ACHN (cell line): ENCODE measurements at places on chromosomes 7 and 10.

DNA sequence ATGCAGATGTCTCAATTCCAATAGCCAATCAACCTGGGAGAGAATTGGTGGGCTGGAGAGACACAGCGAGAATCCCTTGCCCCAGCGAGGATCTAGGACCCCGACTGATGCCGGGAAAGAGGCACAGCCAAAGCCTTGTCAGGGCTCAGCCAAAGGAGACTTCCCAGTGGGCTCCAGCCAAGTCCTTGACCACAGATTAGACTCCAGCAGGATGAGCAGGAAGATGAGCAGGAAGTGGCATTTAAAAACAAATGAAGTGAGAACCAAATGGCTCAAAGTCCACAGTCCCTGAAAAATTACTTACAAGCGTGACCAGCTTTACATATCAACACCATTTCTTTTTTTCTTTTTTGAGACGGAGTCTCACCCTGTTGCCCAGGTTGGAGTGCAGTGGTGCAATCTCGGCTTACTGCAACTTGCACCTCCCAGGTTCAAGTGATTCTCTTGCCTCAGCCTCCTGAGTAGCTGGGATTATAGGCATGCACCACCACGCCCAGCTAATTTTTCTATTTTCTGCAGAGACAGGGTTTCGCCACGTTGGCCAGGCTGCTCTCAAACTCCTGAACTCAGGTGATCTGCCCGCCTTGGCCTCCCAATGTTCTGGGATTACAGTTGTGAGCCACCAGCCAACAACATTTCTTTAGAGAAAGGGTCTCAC is 40.2 kb downstream of the CTBP2 start:
- DNase-seq = peak; percentile 26

- no peak for DNase-seq
Observed at GRCh38 chr7:158377800-158378623, 209.6 kb downstream of the PTPRN2 start.

GRCh38 chr10:132481690-132482089 is 55.9 kb upstream of the INPP5A start:
- DNase-seq = no peak

DNA sequence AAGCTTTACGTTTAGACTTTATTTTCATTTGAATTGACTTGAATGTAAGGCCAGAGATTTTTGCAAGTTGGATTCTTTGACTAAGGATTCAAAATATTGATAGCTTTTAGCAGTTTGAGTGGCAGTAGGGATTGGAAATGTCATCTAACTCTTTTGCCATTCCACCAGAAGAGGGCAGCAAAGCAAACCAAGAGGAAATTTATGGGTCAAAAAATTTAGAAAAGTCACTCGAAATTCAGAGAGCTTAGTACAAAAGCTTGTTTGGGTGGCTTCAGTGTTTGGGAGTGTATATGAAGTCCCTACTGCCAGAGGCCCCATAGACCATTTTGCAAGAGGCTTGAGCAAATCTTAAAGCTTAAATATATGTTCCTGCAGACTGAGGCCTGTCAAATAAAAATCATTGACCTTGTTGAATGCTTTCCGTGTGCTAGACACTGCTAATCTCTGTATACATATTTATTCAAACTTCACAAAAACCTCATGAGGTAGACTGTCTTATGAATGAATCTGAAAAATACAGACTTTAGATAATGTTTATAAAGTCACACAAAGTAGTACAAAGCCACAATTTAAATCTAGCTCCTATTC is 44.6 kb upstream of the RSBN1L start:
- peak; percentile 58 for DNase-seq

DNA sequence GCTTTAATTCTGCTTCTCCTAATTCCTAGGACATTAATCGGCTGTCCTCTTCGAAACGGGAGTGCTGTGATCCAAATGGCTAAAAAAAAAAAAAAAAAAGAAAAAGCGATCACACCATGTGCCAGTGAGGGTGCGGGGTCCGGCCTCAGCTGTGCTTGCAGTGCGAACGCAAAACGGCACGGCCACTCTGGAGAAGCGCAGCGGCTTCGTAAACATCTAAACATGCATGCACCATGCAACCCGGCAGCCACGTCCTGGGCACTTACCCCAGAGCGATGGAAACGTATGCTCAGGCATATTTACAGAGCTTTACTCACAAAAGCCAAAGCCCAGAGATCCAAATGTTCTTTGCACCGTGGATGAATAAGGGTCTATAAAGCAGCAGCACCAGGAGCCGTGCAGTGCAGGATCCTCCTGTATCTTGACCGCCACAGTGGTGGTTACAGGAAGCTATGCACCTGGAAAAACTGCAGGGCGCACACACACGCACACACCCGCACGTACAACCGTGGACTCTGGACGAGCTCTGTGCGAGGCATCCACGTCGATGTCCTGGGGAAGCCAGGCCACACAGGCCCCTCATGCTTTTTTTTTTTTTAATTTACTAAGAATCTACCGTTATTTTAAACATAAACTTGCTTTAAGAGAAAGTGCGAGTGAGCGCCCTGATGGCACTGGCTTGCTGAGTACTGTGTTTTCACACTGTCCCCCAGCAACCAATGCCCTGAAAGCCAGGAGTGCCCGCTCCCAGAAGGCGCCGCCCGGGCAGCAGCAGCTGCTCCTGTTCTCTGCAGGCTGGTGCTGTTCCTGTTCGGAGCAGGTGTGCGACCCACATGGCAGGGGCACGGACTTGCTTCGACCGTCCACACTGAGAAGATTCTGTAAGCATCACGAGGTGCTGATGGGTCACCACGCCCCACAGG is 25.0 kb downstream of the GPER1 start:
- no peak for DNase-seq

DNA sequence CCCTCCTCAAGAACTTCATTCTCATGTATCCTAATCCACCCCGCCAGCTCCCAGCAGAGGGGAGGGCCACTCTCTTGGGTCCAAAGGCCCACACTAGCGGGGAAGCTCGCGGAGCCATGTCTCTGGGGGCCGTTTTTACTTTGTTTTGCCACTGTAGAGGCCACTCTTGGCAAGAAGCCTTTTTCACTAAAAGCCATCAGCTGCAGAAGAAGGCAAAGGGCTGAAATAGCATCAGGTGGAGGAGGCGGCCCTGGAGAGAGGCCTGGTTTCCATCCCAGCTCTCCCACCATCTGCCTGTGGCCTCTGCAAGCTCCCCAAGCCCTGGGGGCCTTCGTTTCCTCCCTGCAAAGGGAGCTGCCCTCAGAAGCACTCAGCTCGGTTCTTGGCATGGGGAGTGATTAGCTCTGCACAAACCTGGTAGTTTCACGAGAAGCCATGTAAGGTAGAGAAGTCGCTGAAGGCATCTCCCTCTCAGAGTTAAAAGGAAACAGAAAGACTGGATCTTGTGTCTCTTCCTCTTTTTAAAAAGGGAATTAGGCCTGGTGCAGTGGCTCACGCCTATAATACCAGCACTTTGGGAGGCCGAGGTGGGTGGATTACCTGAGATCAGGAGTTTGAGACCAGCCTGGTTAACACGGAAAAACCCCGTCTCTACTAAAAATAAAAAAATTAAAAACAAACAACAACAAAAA is 70.3 kb downstream of the PARP12 start:
- DNase-seq = no peak

DNA sequence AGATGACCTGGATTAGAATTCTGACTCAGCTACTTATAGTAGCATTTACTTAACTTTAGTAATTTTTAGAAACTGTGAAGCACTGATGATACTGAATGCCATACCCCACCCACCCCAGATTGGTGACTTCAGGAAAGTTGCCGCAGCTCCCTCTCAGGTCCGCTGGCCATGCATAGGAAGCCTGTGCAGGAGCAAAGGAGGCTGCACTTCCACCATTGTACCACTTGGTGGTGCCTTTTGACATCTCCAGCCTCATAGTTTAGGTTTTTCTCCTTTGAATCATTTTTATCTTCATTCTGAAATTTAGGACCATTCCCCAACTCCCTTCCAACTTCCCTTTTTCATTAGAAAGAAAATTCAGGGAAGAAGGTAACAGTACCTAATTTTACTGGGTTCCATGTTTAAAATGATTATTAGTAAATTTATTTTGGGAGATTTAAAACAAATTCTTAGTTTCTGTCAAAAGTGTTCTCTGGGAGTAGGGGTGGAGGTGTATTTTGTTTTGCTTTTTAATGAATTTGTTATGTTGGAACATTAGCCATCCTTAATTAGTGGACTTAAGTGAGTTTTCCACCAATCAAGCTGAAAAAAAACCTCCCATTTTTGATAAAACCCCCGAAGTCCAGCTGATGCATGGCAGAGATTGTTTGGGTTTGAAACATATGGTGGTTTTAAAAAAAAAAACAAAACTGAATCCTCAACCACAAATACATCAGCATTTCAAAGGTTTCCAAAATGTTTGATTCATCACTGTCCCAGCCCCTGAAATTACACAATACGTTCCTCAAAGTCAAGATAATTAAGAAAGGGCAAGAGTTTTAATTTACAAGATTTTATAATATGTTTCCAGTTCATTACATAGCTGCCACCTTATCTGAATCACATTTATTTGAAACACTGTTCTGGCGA is 109.6 kb downstream of the WNT2 start:
- DNase-seq = peak; percentile 80

GRCh38 chr7:155791836-155792235 is 20.4 kb downstream of the SHH start:
- peak; percentile 38 for DNase-seq

DNA sequence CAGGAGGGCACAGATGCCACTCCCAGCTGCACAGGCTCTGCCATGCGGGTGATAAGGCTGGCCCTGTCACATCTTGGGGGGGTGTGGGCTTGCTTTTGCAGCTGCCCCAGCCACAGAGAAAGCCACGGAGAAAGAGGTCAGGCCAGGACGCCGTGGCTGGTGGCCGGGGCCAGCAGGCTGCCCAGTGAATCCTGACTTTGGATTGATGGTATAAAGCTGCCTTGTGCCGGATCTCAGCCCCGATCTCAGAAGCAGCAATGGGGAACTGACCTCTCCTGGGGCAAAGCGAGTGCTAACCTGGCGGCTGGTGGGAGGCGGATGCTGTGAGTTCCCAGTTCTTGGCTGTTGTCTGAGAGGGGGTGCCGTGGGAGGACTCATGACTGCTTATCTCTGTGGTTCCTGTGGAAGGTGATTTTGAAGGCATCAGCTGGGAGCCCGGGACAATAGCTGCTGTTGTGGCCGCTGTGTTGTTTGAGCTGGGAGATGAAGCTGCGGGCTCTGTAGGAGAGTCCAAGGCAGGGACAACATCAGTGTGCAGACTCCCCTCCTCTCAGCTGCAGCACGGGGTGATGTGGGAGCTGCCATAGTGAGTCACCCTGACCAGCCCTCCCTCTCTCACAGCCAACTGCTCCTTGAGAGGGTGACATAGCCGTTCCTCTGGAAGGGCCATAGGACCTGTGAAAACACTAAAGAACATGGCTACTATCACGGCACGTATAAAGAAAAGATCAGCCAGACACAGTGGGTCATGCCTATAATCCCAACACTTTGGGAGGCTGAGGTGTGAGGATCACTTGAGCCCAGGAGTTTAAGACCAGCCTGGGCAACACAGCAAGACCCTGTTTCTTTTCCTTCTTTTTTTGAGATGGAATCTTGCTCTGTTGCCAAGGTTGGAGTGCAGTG is 17.0 kb downstream of the IL15RA start:
- DNase-seq = no peak

- no peak for DNase-seq
Observed at GRCh38 chr7:112186300-112186699, 19.9 kb downstream of the DOCK4 start.

DNA sequence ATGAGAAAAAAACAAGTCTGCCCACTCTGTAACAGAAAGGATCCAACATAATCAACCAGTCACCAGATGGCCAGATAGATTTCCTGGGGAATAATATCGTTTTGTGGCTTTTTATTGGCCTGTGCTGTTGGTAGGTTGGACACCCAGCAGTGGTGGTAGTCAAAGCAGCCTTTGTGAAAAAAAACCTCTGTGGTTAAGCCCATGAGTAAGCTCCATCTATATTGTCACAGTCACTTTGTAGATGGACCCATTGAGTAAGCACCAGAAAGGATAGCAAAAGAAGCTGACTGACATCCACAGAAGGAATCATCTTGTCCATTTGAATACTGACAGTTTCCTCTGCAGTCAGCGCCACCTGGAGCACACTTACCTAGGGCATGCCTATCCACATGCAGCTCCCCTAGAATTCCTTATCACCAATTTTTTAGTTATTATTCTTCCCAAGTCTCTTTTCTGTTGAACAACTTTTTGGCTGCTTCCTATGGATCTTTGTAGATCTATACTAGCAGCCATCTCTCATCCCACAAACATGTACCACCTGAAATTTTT is 96.9 kb downstream of the IQUB start:
- no peak for DNase-seq

GRCh38 chr10:114346176-114347031 is 57.9 kb downstream of the AFAP1L2 start:
- DNase-seq = no peak

DNA sequence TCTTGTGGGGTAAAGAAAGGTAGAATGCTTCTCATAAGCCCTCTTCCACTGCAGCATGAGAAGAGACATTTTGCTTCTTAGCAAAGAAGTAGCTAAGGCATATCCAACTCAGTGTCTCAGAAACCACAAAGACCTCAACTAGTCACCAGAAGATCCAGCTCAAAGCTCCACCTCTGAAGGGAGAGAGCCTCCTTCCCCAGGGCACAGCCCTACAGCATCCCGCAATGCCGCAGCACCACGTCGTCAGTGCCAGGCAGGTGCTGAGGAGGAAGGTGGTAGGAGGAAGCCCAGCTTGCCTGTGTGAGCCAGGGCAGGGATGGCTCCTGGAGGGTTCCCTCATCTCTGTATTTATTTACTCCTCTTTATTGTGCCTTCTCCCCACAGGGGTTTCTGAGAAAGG is 385.6 kb upstream of the NPVF start:
- no peak for DNase-seq

DNA sequence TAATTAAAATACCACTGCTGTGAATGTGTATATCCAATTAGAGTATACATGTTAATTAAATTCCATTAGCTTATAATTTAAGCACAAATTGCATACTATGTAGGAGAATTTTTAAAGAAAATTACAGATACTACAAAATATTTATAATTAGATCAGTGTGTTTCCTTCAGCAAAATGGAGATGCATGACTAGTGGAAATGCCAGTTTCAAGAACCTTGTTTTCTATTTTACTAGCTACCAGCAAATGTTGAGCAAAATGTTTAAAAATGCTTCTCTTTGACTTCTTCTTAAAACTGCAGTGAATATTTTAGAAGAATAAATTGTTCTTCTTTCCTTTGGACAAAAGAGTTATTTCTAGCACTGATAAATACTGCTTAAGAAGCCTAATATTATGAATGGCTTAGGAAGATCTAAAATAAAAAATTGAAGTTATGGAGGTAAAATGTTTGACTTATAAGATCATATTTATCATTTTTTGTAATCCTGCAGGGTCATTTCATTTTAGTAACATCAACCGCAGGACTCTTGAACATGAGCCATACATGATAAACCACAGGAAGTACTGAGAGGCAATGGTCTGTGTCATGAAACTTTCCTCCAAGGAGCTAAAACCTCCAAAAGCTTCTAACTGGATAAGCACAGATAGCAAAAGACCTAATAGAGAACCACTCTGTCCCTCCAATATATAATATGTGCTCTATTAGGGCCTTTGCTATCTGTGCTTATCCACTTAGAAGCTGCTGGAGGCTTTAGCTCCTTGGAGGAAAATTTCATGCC is 1066.0 kb upstream of the CELF2 start:
- no peak for DNase-seq

- no peak for DNase-seq
Observed at GRCh38 chr7:35909870-35910357, 109.1 kb downstream of the SEPTIN7 start.
